AG08396 (cell line): ENCODE measurements at places on chromosomes 3 and 15.

DNA sequence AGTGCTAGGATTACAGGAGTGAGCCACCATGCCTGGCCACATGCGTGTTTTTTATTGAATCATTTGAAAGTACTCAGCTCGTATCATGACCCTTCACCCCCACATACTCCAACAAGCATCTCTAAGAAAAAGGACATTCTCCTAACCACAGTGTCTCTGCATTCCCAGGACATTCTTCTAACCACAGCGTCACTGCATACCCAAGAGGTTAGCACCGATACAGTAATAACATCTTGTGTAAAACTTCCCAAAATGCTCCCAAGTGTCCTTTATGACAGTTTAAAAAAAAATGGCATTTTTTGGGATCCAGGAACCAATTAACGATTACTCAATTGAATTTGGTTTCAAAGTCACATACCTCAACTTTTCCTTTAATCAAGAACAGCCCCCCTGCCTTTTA lies 39.6 kb downstream of the FLNB start:
- DNase-seq = no peak

DNA sequence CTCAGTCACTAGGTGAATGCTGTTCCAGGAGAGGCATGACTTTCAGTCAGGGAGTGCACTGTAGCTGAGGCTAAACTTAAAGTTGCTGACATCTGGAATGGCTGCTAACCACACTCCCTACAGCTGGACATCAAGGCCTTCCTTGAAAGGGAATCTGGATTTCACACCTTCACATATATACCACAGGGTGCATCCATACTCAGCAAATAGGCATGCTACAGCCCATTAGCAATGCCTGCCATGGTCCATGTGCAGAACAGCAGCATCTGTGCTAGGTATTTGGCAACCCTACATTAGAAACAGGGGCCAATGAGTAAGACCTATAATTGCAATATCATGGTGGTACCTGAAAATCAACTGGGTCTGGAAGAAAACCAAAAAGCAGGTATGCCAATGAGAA lies 74.8 kb downstream of the SNTN start:
- DNase-seq = no peak

GRCh38 chr15:65632780-65633375 lies 11.1 kb downstream of the SLC24A1 start:
- DNase-seq = no peak

GRCh38 chr3:71857956-71858355 lies 73.0 kb upstream of the PROK2 start:
- no peak for DNase-seq

- no peak for DNase-seq
These were observed 65.9 kb upstream of the NTRK3 start for GRCh38 chr15:88322461-88322860.

DNA sequence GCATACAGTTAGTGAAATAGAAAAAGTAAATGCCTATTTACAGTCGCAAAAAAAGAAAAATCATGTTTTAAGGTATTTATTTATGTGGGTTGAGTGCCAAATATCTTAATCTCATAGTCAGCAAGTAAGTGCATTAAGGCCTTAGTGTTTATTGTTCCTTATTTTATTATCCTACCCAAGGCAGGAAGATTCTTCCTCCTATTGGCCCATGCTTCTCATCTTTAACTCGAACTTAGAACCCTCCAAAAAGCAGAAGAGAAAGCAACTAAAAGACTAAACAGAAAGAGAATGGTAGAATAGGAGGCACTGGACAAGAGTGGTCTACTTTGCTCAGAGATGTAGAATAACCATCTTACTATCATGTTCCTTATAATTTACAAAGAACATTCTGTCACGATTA lies 7.5 kb downstream of the RFX7 start:
- DNase-seq = no peak

- DNase-seq = peak; percentile 52
These were observed 14.6 kb downstream of the HDAC11 start for GRCh38 chr3:13494463-13495350.

GRCh38 chr3:190826018-190826417 lies 36.5 kb downstream of the GMNC start:
- DNase-seq = no peak

- no peak for DNase-seq
These were observed 8.5 kb upstream of the MUSTN1 start for GRCh38 chr3:52843108-52843865.

GRCh38 chr3:52430416-52430810 lies 14.5 kb downstream of the SEMA3G start:
- no peak for DNase-seq

- DNase-seq = peak; percentile 52
These were observed 26.1 kb downstream of the CAPN3 start for GRCh38 chr15:42385206-42385979.

GRCh38 chr3:113898892-113899291 lies 48.9 kb upstream of the ZDHHC23 start:
- DNase-seq = peak; percentile 12

DNA sequence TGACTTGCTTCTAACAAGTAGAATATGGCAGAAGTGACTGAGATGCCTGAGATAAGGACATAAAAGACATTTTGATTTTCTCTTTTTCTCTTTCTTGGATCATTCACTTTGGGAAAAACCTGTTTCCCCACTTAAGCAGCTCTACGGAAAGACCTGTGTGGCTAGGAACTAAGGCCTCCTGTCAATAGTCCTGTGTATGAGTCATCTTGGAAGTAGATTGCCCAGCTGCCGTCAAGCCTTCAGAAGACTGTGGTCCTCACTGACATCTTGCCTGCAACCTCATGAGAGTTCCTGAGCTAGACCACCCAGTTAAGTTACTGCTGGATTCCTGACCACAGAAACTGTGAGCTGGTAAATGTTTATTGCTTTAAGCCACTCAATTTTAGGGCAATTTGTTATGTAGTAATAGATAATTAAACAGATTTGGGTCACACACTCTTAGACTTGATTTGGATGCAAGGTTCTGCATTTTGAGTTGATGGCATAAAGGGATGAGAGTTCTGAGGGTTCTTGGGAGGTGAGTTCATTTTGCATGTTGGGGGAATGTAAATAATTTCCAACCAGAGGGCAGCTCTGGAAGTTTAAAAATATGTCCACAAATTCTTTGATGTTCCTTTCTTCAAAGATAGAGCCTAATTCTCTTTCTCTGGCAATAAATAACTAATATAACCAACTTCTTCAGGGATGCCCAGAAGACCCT lies 229.2 kb downstream of the SQOR start:
- DNase-seq = no peak

DNA sequence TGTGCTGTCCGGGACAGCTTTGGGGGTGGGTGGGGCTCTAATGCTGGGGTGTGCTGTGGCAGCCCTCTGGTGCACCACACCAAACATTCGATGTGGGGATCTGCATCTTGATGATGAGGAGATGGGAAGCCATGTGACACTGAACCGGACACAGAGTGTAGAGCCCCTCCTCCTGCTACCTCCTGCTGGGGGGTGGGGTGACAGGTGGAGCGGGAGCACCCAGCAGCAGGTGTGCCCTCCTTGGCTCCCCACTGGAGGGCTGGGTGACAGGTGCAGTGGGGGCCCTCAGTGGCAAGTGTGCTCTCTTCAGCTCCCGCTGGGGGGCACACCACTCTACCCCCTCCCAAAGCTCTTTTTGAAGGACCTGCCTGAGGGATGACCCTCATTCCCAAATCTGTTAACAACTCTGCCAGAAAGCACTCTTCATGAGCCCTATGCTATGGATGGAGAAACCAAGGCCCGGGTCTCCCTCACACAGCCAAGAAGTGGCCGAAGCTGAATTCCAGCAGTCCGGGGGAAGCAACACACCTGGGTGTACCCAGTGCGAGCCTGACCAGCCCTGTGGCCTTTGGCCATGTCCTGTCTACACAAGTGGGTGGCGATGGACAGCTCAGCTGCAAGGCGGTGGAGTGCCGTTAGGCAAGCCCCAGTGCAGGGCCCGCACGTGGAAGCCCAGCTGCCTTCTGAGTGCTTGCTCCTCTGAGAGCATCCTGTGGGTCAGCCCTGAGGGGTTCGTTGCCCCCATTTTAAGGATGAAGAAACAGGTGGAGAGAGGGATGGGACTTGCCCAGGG lies 609 bp upstream of the UROC1 start:
- no peak for DNase-seq

DNA sequence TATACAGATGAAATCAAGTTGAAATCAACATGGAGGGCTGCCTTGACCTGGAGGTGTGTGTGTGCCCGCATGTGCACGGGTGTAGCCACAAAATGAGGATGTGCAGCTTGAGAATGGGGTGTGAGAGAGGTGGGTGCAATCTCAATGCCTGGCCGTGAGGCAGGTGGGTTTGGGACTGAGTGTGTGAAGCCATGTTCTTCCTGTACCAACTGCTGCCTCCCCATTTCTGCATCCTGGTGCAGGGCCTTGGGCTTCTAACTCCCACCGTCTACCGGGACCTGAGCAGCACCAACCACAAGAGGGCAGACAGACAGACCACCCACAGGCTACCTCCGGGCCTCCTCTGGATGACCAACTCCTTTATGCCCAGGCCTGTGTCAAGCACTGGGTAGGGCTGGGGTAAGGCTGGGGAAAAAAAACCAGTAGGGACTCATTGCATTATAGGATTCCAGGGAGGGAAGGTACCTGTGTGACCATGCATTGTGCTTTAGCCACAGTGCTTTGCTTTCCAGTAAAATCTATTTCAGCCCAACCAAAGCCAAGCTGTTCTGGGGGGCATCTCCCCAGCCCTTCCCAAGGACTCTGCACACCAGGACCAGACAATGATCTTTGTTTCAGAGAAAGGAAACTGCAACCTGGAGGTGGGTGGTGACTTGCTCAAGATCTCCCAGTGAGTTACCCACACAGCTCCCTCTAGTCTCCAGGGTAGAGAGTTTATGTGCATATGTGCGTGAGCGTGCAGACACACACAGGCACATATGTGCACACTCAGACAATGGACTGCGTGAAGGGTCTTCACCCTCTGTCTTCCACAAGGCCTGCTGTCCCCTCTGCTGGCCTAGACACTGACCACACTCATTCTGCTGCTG lies 162.2 kb upstream of the TLE3 start:
- no peak for DNase-seq

GRCh38 chr3:23607184-23607847 lies 198.4 kb upstream of the UBE2E1 start:
- DNase-seq = no peak

- peak; percentile 35 for DNase-seq
These were observed 400.2 kb upstream of the TBL1XR1 start for GRCh38 chr3:177597311-177598096.

DNA sequence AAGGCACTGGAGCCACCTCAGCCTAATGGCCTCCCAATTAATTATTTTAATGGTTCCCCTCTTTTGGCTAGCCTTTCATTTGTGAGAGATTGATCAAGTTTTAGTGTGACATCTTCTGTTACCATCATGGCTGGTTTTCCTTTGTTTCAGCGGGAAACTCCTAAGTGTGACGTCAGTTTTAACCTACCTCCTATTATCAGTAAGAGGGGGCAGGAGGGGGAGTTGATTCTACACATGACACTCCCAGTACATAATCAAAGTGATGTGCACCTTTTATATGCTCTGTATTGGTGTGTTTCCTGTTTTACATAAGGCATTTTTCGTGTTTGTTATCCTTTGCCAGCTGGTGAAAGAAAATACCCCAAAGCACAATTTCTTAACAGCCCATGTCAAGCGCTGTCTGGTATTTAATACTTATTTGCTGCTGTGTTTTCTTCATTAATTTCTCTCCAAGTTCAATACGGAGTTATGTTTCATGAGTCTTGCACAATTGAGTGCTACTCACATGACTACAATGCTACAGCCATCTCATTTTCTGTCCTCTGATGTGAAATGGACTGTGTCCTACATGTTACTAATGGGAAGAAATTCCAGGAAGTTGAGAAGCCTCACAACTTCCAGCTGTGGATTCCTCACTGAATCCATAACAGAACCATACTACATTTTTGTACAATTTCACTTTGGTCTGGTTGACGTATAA lies 52.2 kb upstream of the POLR2M start:
- DNase-seq = no peak

DNA sequence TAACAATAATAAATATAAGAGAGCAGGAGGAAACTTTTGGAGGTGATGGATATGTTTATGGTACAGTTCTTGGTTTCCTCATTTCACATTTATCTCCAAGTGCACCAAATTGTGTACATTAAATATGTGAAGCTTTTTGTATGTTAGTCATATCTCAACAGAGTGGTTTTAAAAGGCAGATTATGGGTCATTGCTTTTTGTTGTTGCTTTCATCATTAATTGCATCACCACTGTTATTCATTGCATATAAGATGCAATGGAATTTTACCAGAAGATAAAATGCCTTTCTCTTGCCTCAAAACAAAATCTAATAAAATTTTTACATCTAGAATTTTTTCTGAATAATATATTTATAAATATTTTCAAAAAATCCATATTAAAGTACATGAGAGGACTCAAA lies 1198.9 kb upstream of the GBE1 start:
- DNase-seq = no peak

GRCh38 chr3:8709801-8710507 lies 23.6 kb upstream of the CAV3 start:
- DNase-seq = no peak

GRCh38 chr3:187046033-187046432 lies 93.3 kb downstream of the RPL39L start:
- no peak for DNase-seq
